ENCODE measurements at places on chromosomes 6 and 20.

- DNase-seq: no peak
Measured at GRCh38 chr6:139926711-139927110, 552.3 kb upstream of the CITED2 start.

- no peak for DNase-seq
Measured at GRCh38 chr6:22892452-22892851, 323.1 kb downstream of the HDGFL1 start.

GRCh38 chr6:72733045-72733444 is 111.2 kb downstream of the KCNQ5 start:
- DNase-seq: no peak

- DNase-seq: no peak
Measured at GRCh38 chr6:163319609-163320366, 94.7 kb upstream of the QKI start.

- no peak for DNase-seq
Measured at GRCh38 chr6:96925290-96925687, 761 bp downstream of the KLHL32 start.

- peak; percentile 61 for DNase-seq
Measured at GRCh38 chr6:28657769-28658465, 132.2 kb downstream of the GPX5 start.

Measured in activated naive CD4-positive, alpha-beta T cell treated with anti-CD3 and anti-CD28 coated beads, Interleukin-2, amount 50 U/mL, for 16 hours (primary cell).